ENCODE measurements at places on chromosomes 2 and 18.

GRCh38 chr2:51581636-51582267, 549.8 kb upstream of the NRXN1 start:
- DNase-seq = no peak

- no peak for DNase-seq
Observed at GRCh38 chr18:1392865-1393734, 488.4 kb downstream of the ADCYAP1 start.

DNA sequence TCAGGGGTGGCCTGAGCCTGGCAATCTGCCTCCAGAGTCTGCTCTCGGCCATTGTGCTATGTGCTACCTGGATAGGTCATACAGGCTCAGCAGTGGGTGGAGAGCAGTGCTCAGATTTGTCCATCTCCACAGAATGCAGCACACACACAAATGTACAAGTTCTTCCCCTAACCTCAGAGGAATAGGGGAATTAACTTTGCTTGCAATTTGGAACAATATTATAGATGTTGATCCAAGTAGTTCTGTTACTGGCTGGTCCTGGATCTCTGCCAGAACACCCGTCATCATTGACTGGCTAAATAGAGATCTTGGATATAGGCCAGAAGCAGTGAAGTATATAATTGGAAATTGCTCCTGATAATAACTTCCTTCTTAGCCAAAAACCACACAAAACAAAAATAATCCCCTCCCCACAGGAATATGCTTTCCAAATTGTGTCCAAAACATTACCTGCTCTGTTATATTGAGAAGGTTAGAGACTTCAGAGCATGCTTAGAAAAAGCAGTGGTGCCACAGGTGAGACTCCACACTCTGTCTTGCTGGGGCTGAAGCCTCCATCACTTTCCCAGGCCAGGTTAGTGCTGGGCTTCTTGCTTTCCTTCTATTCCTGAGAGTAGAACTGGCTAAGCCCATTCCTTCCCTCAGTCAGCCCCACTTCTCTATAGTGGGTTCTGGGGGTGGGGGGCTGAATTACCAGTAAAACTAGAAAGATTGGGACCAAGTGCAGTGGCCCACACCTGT, 38.8 kb downstream of the NCAPH start:
- DNase-seq = no peak

DNA sequence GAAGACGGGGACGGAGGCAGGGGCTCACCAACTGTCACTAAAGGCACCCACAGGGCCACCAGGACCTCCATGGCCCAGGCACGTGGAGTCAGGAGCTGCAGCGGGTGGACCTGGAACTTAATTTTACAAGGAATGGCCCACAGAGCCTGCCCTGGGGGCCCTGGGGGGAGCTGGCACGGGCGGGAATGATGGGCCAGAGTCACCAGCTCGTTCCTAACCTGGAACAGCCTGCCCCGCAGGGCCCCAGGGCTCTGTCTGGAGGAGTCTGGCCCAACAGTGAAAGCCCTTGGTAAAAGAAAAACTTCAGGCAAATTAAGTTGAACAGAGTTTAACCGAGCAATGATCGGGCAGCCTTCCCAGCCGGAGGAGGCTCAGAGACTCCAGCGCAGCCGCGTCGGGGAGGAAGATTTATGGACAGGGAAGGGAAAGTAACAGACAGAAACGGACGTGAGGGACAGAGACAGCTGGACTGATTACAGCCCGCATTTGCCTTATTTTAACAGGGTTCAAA, 118.4 kb upstream of the TMEM18 start:
- DNase-seq = no peak

GRCh38 chr18:76131738-76132137, 363.3 kb downstream of the ZNF516 start:
- DNase-seq = no peak

GRCh38 chr2:9592699-9593098, 37.1 kb upstream of the ADAM17 start:
- DNase-seq = no peak

DNA sequence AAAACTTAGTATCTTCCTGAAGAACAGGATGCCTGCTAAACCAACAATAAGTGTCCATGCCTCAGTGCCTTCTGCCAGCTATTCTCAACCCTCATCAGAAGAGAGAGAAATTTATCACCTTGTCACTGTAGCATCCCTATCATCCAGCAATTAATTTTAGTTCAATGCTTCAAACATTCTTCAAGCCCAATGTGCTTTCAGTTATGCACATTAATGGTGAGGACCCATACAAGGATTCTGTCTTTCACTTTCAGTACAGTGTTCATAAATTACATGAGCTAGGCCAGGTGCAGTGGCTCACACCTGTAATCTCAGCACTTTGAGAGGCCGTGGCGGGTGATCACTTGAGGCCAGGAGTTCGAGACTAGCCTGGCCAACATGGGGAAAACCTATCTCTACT, 47.0 kb upstream of the MSH6 start:
- no peak for DNase-seq

DNA sequence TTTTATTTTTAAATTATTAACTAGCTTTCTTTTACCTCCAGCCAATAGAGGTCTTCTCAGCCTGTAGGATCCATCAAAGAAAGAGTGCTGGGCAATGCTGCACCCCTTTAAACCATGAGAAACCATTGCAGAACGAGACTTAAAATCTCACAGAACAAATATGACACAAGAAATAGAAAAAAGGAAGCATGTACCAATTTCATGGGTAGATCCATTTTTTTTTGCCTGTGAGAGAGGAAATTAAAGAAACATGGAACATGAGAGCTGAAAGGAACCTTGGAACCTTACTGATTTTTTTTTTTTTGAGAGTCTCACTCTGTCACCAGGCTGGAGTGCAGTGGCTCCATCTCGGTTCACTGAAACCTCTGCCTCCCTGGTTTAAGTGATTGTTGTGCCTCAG, 14.0 kb downstream of the HRH4 start:
- DNase-seq = no peak

- no peak for DNase-seq
Observed at GRCh38 chr2:121045245-121045644, 239.8 kb downstream of the TFCP2L1 start.

DNA sequence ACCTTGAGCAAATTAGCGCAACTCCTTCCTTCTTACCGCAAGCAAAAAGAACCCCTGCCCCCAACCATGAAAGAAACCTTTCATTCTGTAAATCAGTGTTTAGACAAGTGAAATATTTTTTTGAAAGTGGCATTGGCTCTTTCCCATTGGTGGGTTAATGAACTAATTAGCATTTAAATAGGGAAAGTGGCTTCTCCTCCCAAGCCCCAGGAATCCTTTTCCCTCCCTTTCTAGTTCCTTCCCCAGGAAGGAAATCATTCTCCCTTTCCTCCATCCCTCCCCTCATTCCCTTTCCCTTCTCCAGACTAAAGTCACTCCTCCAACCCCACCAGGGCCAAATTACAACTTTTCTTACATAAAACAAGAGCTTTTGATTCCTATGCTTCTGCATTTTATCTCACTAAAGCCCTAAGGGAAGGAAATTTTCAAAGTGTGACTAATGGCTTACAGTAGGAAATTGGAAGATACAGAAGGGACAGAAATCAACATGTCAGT, 22.9 kb upstream of the TYMS start:
- no peak for DNase-seq

DNA sequence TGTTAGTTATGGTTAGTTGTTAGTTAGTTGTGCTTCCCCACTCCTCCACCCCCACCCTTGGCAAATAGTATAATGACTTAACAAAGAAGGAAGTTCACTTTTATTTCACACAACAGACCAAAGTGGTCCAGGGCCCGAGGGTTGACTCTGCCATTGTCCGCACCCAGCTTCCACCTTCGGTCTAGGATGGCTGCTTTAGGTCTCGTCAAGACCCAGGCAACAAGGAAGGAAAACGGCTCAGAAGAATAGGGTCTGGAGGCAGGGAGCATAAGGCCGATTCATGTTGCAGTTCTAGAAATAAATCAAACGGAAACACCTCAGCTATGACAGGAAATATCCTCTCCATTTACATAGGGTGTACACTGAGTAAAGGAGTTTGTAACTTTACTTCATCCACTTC, 206.0 kb upstream of the CXCR4 start:
- DNase-seq = no peak

All from effector memory CD4-positive, alpha-beta T cell (primary cell).